ENCODE measurements at places on chromosomes 16 and 17.

DNA sequence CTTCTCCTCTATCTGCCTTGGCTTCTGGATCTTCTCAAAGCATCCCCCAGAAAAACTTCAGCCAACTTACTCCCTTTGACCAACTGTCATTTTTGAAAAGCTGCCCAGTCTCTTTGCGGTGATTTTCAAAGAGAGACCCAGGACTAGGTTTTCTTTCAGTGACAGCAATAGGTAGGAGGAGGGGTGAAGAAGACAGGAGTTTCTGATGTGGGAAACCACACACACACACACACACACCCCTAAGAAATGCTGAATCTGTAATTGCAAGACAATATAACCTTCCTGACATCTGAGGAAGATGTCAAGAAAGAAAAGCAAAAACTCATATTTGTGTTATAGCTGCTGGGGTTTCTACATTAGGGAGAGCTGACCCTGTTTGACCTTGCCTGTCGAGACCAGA, 5.2 kb downstream of the FAM20A start:
- DNase-seq = no peak

- DNase-seq = no peak
These were observed 95.5 kb upstream of the DHX40 start for GRCh38 chr17:59469786-59470485.

GRCh38 chr16:85561248-85562092, 51.7 kb upstream of the GSE1 start:
- no peak for DNase-seq

GRCh38 chr16:30585022-30585399, 486 bp downstream of the ZNF785 start:
- no peak for DNase-seq

DNA sequence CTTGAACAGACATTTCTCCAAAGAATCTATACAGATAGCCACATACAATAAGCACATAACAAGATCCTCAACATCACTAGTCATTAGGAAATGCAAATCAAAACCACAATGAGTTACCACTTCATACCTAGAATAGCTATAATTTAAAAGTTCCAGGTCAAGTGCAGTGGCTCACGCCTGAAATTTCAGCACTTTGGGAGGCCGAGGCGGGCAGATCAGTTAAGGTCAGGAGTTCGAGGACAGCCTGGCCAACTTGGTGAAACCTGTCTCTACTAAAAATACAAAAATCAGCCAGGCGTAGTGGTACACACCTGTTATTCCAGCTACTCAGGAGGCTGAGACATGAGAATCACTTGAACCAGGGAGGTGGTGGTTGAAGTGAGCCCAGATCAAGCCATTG, 19.9 kb downstream of the RANBP10 start:
- no peak for DNase-seq

All from stimulated activated CD4-positive, alpha-beta T cell treated with anti-CD3 and anti-CD28 coated beads, Interleukin-2, amount 100 ng/mL, for 4 hours (primary cell).